Stimulated activated CD4-positive, alpha-beta T cell treated with anti-CD3 and anti-CD28 coated beads, TNF-alpha, amount 100 ng/mL, for 1 hour (primary cell): ENCODE measurements at places on chromosomes 2 and 18.

- DNase-seq, result no peak
Observed at GRCh38 chr2:207227062-207227748, 61.5 kb upstream of the KLF7 start.

GRCh38 chr2:145503511-145503910 is 983.6 kb upstream of the ZEB2 start:
- DNase-seq, result no peak

- DNase-seq, result no peak
Observed at GRCh38 chr18:26802330-26803200, 62.9 kb downstream of the AQP4 start.

- no peak for DNase-seq
Observed at GRCh38 chr18:55856229-55856628, 268.2 kb upstream of the TCF4 start.

DNA sequence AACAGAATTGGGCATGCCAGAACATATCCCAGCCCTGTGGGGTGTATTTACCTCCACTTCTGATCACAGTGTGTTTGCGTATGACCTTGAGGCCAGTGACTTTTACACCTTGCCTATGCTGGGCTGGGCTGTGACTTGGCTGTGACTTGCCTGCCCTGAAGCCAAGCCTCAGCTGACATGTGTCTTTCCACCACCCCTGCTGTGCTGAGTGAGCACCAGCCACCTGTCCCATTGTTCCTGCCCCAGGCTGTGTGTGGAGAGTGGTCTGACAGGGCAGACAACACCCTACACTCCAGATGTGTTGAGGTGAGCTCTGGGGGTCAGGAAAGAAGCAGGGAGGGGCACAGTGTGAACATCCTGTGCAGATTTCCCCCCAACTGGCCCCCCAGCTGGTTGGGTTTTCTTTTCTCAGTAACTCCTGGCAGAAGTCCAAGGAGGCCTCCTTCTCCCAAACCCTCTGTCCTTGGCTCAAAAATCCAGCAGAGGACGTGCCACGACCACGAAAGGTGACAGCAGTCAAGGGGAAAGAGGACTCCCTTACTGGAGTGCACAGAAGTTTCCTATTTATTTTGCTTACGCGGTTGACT is 5.1 kb upstream of the STEAP3 start:
- no peak for DNase-seq

DNA sequence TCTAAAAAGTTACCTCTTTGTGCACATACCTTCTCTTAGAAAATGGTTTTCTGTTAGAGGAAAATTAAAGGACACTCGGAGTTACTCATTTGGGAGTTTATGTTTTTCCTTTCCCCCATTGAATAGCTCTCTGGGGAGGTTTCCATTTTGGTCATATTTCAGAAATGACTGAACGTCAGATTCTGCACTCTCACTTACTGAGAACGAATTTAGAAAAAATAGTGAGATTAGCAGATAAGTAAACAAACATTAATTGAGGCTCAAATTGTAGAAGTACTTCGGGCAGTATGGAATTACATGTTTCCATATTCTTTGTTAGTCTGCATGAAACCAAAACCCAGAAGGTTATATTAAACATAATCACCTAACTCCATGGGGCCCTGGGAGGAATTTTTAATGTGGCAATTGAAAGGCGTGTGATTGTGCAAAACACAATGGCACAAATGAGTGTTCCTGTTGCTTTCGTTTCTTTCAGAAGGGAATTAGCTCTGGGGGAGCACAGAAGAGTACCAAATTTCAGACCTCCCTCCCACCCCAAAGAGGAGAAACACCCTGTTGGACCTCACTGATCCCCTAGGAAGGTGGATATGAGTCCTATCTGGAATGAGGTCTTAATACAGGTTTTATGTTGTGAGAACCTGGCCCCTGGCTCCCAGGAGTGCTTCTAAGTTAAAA is 212.3 kb downstream of the BCL2 start:
- no peak for DNase-seq

DNA sequence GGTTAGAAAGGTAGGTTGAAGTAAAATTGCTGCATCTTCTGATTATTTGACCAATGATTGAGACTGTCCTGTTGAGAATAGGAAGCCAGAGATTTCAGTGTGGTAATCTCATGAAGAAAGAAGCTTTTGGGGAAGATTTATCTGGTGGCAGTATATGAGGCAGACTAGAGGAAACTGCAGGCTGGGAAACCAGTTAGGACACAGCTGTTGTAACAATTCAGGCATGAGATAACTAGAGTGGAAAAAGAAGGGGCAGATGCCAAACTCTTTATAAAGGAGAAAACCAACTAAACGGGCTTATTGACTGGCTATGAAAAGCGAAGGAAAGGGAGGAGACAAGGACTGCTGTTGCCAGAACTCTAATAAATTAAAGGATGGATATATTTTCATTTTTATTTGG is 155.6 kb downstream of the TTC27 start:
- DNase-seq, result no peak

DNA sequence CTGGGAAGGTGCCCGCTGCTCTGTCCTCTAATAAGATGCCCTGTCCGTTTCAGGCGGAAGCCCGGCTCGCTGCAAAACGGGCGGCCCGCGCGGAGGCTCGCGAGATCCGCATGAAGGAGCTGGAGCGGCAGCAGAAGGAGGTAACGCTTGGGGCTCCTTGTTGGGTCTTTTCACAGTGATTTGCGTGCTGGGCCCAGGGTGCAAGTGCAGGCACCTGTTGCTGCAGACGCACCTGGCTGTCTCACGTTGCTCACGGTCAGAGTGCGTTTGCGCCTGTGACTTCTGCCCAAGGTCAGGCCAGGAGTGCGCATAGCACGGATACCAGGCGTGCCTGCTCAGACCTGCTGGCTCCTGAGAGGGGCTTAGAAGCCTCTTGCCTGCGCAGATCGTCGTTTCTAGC is 81.1 kb downstream of the LRRFIP1 start:
- DNase-seq, result no peak

GRCh38 chr2:202079310-202079709 is 6.3 kb downstream of the KIAA2012 start:
- DNase-seq, result no peak

DNA sequence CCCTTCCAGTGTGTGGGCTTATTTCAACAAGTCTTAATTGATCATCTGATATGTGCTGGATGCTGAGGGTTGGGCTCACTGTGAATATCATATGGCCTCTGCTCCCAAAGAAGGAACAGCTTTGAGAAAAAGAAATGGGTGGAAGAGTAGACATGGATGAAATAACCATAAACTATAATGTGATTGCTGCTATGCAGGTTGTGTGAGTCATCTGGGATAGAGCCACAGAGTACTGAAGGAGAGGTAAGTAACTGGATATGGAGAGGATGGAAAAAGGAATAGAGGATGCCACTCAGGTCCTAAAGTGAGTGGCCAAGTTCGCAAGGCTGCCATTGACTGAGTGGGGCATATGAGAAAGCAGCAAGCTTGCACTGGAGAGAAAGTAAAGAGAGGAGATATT is 8.7 kb upstream of the DSG2 start:
- DNase-seq, result no peak

- DNase-seq, result no peak
Observed at GRCh38 chr2:120465701-120465988, 119.7 kb downstream of the INHBB start.

DNA sequence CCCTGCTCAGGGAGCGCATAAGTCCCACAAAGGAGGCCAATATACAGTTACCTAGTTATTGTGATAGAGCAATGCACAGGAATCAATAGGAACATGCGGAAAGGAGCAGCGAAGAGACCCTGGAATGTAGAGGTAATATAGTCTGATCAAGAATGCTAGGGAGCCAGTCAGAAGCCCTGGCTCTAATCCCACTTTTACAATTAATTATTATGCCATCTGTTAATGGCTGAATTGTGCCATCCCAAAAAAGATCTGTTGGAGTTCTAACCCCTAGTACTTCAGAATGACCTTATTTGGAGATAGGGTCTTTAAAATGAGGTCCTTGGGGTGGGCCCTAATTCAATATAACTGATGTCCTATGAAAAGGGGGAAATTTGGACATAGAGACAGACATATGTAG is 7.7 kb upstream of the SPATS2L start:
- no peak for DNase-seq

GRCh38 chr2:168208652-168209051 is 38.7 kb downstream of the STK39 start:
- no peak for DNase-seq

GRCh38 chr2:192216336-192216735 is 21.6 kb upstream of the TMEFF2 start:
- DNase-seq, result no peak

DNA sequence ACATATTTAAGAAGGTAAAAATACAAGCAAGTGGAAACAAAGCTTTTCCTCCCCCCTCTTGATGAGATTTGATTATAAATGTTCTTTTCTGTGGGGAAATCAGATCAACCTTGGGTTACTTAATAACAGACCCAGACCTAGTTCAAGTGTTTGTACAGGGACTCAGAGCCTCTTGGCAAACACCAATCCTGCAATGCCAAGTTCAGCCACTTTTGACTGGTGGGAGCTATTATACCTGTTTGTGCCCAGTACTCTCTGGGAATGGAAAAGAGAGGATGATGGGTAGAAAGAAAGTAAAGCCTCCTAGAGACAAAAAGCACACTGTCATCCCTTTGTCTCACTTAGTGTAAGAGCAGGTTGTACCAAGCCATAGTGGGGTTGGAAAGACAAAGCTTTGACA is 63.8 kb upstream of the EPHA4 start:
- DNase-seq, result no peak

DNA sequence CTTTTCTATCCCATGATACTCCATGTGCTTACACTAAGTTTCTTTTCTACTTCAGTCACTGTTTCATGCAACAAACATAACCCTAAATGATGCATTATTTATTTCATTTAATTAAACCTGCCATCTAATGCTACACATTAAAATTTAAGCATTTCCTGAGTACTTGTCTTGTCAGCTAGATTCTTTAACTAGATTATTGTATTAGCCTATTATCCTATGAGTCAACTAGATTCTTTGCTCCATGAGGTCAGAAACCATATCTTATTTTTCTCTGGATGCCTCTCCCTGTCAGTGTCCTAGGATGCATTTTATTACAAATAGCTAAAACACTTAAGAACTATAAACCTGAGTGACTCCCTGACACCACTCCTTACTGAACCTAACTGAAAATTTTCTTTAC is 652.4 kb downstream of the SLC4A3 start:
- no peak for DNase-seq

DNA sequence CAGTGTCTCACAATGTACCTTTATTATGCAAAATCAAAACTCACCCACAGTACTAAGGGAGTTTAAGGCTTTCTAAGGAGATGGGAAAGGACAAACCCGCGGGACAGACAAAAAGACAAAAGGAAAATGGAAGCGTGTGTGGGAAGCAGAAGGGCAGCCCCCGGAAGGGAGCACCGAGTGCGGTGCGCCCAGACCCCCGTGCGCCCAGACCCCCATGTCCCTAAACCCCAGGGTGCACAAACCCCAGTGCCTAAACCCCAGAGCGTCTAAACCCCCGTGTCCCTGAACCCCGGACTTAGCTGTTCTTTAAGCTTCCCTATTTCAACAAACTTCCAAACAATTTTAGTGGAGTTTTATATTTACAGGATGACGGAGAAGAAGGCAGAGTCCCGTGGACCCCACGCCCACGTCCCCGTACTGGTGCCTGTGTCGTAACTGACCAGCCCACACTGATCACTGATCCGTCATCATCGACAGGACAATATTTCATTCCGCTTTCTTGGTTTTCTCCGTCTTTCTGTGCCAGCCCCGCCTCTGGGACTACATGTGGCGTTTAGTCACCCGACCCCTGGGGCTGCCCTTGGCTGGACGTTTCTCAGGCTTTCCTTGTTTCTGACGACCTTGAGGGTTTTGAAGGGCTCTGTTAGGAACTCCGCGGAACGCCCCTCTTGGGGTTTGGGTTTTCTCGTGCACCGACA is 76.9 kb downstream of the RTP5 start:
- DNase-seq, result no peak

GRCh38 chr18:13425357-13426091 is 207.0 kb downstream of the LDLRAD4 start:
- DNase-seq, result no peak

- no peak for DNase-seq
Observed at GRCh38 chr2:110650346-110650745, 27.5 kb downstream of the BUB1 start.

DNA sequence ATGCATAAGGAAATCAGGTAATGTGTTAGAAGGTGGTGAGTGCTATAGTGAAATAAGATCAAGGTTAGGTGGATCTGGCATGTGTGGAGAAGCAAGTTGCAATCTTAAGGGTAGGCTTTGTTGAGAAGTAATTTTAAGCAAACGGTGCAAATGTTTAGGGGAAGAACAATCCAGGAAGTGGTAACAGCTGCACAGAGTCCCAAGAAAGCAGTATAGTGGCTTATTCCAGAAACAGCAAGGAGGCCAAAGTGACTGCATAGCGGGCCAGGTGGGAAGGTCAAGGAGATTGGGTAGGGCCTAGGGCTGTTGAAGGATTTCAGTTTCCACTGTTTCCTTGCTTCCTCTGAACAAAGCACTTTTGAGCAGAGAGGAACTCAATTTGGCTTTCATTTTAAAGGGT is 30.0 kb upstream of the RAB1A start:
- DNase-seq, result no peak

GRCh38 chr2:170176212-170176611 is 1.7 kb upstream of the MYO3B start:
- no peak for DNase-seq

DNA sequence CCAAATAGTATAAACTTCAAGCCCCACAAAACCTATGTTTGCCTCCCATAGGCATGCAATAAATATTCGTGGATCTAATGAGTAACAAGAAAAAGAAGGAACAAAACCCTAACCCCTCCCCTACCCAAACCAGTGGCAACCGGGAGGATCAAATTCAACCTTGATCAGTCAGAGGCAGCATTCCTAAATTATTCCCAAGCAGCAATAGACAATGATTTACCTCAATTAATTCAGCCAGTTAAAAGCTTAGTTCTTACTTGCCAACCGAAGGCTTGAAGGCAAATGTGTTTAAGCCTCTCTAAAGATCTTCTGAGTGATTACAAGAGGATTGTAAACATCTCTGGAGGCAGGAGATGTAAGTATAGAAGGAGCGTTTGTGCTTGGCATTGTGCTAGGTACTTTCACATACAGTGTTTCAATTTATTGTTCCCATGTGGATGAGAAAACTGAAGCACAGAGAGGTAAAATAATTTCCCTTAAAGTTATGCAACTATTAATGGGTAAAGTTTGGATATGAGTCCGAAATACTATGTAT is 197.7 kb downstream of the MTX2 start:
- DNase-seq, result no peak

- no peak for DNase-seq
Observed at GRCh38 chr2:107338059-107338458, 452.1 kb upstream of the ST6GAL2 start.
